ENCODE measurements at places on chromosomes 11 and 22.

DNA sequence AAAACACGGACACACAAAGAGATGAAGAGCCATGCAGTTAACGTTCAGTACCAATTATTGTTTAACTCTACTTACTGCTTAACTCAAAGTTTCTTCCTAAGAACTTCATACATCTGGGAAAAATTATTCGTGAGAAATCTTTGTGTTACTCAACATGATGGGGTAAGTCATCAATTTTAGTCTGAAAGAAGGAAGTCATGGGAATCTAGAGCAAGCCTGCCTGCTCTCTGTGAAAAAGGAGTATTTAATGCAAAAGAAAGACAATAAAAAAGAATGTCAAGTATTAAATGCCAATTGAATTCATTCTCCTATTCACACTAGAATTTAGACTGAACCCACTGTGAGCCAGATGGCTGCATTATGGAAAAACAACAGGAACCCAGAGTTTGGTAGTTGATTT is 16.0 kb downstream of the TMEM123 start:
- DNase-seq: peak; percentile 78

GRCh38 chr11:48384670-48385069 is 18.4 kb upstream of the OR4C5 start:
- no peak for DNase-seq

DNA sequence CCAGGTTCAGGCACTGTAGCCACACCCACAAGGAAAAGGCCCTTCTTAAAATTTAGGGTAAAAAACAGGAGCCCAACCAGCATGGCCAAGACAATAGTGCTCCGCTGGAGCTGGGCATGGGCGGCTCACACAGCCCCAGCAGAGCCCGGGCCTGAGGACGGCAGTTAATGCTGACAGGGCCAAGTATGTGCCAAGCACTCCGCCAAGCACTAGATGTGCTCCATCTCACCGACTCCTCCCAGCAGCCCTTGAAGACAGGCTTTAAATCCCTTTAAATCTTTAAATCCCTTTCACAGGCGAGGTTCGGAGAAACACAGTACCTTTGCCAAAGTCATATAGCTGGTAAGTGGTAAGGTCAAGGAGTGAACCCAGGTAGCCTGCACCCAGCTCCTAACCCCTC is 4.8 kb downstream of the ARFGAP2 start:
- no peak for DNase-seq

DNA sequence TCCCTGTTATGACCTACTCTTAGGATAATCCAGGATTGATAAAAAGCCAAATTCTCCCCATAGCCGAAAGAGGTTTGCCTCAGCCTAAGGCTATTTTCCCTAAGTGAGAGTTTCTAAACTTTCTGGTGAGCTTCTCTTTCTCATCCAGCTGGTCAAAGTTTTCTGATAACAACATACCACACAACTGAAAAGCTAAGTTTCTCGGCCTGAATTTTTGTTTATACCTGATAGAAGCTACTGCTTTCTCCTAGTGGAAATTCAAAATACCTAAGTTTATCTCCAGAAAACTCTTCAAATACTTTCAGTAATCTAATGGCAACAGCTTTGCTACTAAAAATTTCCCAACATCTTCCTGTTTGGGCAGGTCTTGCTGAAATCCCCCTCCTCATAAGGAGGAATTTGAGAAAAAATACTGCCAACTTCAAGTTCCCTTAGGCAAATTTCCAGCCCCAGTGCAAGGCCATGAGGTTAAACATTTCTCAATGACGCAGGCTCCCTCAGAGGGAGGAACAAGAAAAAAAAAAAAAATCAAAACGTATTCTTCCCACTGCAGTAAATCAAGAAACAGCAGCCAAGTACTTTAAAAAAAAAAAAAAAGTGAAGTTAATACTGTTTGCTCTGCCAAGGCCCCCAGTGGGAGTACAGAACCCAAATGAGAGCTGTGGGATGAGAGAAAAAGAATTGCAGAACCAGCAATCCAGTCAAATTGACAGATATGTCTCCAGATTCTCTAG is 127.0 kb downstream of the MRTFA start:
- DNase-seq: peak; percentile 96

GRCh38 chr11:1126491-1126926 is 31.2 kb upstream of the MUC5AC start:
- DNase-seq: no peak

GRCh38 chr22:28137036-28137435 is 218.0 kb upstream of the PITPNB start:
- DNase-seq: no peak

DNA sequence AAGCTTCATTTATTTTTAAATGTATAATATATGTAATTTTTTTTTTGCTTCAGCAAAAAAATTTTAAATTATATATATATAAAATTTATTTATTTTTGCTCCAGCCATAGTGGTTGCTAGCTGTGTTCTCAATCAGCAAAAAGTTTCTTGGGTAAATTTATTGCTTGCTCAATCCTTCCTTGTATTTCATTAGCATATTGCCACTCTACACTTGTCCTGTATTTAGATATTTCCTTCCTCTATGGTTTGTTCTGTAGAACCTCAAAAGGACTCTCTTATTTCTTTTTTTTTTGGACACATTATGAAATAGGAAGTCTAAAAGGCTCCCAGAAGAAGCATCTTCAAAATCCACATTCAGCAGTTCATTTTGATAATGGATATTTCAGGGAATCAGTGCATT is 2.3 kb downstream of the PTPRJ start:
- DNase-seq: no peak

DNA sequence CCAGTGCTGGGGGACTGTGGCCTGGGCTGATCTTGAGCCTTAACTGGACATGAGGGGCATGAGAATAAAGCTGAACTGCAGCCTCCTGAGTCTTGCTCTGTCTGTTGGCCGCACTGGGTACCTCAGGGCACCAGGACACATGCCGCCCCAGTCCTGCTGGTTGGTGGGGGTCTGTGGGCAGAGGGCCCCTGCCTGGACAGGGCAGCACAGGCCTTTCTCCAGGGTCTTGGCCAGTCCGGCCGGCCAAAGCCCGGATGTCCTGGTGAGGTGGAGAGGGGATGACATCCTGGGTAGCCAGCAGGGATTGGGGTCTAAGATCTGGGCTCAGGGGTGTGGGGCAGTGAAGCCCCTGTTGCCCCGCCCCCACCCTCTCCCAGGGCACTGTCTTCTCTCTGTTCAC is 1.5 kb upstream of the RPS6KA4 start:
- no peak for DNase-seq

- no peak for DNase-seq
Measured at GRCh38 chr11:33893711-33894397, 2.0 kb upstream of the LMO2 start.

- no peak for DNase-seq
Measured at GRCh38 chr11:12289667-12290476, 87.5 kb upstream of the PARVA start.

DNA sequence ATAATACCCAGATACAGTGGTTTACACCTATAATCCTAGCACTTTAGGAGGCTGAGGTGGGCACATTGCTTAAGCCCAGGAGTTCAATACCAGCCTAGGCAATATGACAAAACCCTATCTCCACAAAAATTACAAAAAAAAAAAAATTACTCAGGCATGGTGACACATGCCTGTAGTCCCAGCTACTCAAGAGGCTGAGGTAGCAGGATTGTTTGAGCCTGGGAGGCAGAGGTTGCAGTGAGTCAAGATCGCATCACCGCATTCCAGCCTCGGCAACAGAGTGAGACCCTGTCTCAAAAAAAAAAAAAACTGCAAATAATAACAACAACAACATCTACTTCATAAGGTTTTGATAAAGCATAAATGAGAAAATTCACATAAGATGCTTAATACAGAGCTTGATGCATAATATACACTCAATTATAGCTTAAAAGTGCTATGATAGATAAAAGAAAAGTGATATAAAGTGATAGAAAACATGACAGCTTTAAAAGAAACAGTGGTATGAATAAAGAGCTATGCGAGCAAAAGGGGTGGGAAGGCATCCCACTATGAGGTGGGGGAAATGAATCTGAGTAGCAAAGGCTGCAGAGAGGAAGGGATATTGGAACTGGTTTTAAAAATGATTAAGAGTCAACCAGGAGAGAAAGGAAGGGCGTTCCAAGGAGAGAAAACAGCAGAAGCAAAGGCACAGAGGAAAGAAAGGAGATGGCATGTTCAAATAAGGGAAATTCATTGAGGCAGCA is 197.6 kb downstream of the KIF18A start:
- DNase-seq: peak; percentile 92

GRCh38 chr11:5118893-5119292 is 19.3 kb downstream of the OR52A5 start:
- no peak for DNase-seq

DNA sequence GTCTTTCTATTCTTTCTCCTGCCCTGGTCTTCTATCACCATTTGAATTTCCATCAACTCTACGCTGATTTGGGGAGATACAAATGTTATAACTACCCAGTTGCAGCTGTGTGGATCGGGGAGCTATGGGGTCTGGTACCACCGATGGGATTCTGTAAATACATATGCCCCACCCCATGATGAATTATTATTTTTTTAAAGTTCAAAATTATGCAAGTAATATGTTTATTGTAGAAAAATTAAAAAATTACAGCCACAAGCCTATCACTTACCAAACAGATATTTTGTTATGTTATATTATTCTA is 52.4 kb upstream of the CLMP start:
- DNase-seq: no peak

- DNase-seq: peak; percentile 76
Measured at GRCh38 chr11:127074151-127074761, 73.7 kb upstream of the KIRREL3 start.

Measured in fibroblast of skin of right quadriceps (primary cell).